ENCODE measurements at places on chromosomes 2 and 18. TPM values are rescaled to one million over a fixed set of nuclear protein-coding genes. Genes with fewer than 3 reads are reported as not detected.

Gene CCDC141
- 2.0 TPM for total RNA-seq

Gene IL1RL1
- 68.1 TPM for total RNA-seq

Gene NFATC1
- 47.4 TPM for total RNA-seq

Gene MEP1B
- total RNA-seq: not detected

Gene GPBAR1
- 2.6 TPM for total RNA-seq

Gene UGT1A3
- not detected for total RNA-seq

Gene RNF181
- total RNA-seq: 75.0 TPM

- no peak for DNase-seq
- no peaks in the 10 kb centered on the region for H3K36me3 ChIP-seq
- no peaks in the 10 kb centered on the region for H3K27me3 ChIP-seq
- H3K4me1 ChIP-seq: no peaks in the 10 kb centered on the region
- no peak overlapping the region for H3K4me3 ChIP-seq
Measured at GRCh38 chr2:238922435-238922834, 74.5 kb downstream of the TWIST2 start.

GRCh38 chr2:67604360-67604759 is 207.2 kb downstream of the ETAA1 start:
- no peak overlapping the region for H3K27ac ChIP-seq
- H3K4me3 ChIP-seq: no peak overlapping the region
- H3K27me3 ChIP-seq: no peaks in the 10 kb centered on the region
- no peaks in the 10 kb centered on the region for H3K4me1 ChIP-seq
- DNase-seq: no peak

DNA sequence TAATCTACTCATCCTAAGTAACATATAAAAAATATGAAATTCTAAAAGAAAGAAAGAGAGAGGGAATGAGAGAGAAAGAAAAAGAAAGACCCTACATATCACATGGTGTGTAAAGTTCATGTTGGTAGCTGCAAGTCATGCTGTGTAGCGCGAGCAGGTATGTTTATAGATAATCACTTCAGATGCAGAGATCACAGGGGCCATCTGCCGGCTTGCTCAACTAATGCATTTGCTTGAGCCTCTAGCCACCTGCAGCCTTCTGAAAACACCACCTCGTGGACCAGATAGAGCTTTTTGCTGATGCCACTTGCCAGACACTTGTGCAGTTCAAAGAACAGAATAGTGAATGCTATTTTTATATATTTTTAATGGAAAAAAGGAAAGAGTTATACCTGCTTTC is 37.6 kb downstream of the CDH7 start:
- DNase-seq: no peak
- no peak overlapping the region for H3K27ac ChIP-seq
- H3K4me1 ChIP-seq: no peaks in the 10 kb centered on the region
- no peaks in the 10 kb centered on the region for H3K27me3 ChIP-seq
- H3K36me3 ChIP-seq: no peaks in the 10 kb centered on the region

GRCh38 chr18:80147037-80147417 is 38.0 kb downstream of the ADNP2 start:
- no peak overlapping the region for H3K4me3 ChIP-seq
- H3K27ac ChIP-seq: no peak overlapping the region
- no peaks in the 10 kb centered on the region for H3K36me3 ChIP-seq

GRCh38 chr2:200693836-200694470 is 108.1 kb downstream of the AOX1 start:
- H3K4me3 ChIP-seq: no peak overlapping the region
- H3K4me1 ChIP-seq: peaks cover 10% of the 10 kb centered on the region
- no peaks in the 10 kb centered on the region for H3K27me3 ChIP-seq
- no peak for DNase-seq

GRCh38 chr2:100218552-100218951 is 76.2 kb upstream of the AFF3 start:
- peak; percentile 29 for DNase-seq
- no peak overlapping the region for H3K4me3 ChIP-seq
- no peaks in the 10 kb centered on the region for H3K36me3 ChIP-seq

DNA sequence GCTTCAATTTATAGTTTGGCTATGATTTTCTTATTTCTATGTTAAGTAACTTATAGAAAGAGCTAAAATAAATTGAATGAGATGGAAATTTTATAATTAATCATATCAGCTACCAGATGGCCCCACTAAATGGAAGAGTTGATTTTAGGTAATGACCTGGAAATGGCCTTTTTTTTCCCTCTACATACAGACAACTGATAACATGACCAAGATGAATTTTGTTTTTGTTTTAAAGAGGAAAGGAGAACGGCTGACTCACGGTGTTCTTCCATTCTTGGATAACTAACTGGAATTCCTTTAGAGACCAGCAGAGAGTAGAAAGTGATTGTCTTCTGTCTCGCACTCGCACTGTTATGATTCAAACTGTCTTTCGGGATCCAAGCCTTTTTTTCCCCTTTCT is 91.0 kb downstream of the TMEM185B start:
- no peaks in the 10 kb centered on the region for H3K36me3 ChIP-seq
- H3K4me1 ChIP-seq: no peaks in the 10 kb centered on the region
- H3K27me3 ChIP-seq: no peaks in the 10 kb centered on the region
- H3K4me3 ChIP-seq: no peak overlapping the region
- no peak for DNase-seq
- no peak overlapping the region for H3K27ac ChIP-seq

- H3K27ac ChIP-seq: no peak overlapping the region
- no peaks in the 10 kb centered on the region for H3K27me3 ChIP-seq
- no peak overlapping the region for H3K4me3 ChIP-seq
- DNase-seq: no peak
- H3K4me1 ChIP-seq: no peaks in the 10 kb centered on the region
- H3K36me3 ChIP-seq: no peaks in the 10 kb centered on the region
Measured at GRCh38 chr2:138724729-138725459, 55.3 kb downstream of the NXPH2 start.

Measured in natural killer cell (primary cell).